Stimulated activated CD8-positive, alpha-beta memory T cell treated with anti-CD3 and anti-CD28 coated beads, Interleukin-2, amount 100 ng/mL, for 48 hours (primary cell): ENCODE measurements at places on chromosomes 2 and 18.

DNA sequence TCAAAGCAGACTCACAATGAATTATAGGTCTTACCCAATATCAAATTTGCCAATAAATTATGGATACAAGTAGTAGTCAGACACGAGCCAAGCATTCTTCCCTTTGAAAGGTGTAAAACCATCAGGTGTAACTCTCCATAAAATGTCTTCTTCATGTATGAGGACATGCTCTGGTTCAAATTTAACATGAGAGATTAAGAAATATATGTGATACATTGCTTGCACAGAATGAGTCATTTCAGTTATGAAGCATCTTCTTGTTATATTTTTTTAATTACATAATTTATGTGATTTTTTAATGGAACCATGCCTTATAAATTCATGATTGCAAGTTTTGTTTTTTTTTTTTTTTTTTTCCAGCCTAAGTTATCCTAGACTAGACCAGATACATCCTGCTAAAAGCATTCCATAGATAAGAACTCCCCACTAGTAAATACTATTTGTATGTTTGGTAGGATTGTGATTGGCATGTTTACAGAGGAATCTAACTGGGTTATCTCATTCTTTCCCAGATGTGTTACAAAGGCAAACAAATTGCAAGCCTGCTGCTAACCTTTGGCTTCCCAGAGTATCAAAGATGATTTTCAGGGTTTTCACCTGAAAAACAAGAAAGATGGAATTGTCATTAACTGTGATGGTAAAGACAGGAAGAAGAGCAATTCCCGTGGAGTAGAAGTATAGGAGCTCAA lies 621.9 kb downstream of the XIRP2 start:
- DNase-seq = no peak

- no peak for DNase-seq
These were observed 144.0 kb downstream of the TNS1 start for GRCh38 chr2:217858519-217859491.

- peak; percentile 79 for DNase-seq
These were observed at the start of gene HDHD2 for GRCh38 chr18:47150029-47150823. Gene HDHD2 (minus strand): TSS chr18:47150500. CDS start chr18:47136439, 14,061 bp downstream.

DNA sequence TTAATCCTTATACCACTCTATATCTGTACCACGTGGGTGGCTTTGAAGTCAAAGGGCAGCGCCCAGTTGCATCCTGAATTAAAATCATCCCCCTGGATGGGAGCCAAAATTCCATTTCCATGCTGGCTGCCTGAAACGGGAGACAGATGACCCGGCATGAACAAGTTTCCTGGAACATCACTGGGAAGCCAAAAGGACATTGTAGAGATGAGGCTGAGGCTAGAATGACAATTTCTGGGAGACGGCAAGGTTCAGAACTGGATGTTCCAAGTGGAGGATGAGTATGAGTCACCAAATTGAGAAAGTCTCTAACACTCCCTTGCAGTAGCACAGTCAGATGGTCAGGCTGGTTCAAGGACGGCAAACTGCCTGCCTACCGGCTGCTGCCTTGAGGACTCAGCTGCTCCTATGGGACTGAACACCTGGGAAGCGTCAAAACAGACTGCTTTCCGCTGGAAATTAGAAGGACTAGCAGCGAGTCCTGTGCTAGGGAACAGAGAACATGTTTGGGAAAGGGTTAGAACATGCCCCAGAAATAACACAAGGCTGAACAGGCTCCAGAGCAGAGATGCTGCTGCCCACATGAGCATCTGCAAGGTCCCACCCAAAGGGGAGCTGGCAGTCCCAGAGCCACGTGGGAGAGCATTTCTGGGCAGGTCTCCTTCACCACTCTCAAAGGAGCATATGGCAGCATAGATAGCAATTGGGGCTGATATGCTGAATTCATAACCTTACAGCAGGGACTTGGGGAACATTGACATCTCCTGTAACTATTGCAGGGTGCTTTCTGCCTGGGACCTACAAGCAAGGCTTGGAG lies 32.0 kb downstream of the YPEL5 start:
- no peak for DNase-seq

- no peak for DNase-seq
These were observed 85.1 kb downstream of the ANTXR1 start for GRCh38 chr2:69097891-69098655.

DNA sequence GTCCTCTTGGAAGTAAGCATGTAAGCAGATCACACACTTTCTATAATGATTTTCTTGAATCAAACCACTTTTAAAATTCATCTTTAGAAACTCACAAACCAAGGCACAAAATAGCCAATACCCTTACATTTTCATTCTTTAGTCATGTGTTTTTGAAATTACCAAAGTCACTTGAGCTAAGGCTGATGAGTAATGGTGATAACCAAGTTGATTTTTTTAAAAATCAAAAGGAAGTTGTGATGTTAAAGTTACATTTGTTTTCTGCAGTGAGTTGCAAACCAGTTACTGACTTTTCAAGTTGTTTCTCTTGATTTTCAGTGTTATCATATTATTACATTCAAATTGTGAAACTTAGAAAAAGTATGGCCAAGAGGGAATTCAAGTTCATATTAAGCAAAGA lies 21.5 kb upstream of the IL18RAP start:
- no peak for DNase-seq

GRCh38 chr2:48424866-48425265 lies 105.1 kb upstream of the STON1 start:
- no peak for DNase-seq

DNA sequence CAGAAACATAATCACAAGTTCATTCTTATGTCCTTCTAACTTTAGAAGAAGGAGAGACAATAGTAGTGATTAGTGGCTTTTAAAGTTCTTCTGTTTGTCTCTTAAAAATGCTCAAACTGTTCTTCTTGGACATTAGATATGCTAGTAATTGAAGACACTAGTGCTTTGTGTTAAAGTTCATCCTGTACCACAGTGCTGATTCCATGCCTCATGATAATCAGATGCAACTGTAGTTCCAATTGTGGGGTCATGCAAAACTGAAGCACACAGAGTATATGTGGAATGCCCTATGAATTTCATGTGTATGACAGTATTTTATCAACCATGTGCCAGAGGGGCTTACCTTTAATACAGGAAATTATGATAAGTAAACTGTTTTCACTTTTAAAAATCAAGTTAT lies 11.4 kb upstream of the KCNJ13 start:
- no peak for DNase-seq

DNA sequence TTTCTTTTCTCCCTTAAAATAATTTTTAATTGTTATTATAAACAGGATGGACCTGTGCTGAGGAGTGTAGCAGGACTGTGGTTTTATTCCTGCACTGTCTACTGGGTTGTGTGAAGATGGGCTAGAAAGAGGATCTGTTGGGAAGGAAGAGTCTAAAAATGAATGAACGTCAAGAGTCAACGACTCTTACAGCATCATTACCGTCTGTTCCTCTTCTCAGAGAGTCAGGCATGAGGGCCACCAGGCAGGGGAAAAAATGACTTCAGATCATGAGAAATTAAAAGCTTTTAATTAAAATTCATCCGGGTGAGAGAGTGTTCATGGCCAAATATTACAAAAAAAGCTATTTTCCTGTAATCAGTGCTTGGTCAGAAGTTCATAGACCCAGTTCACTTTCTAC lies 32.6 kb downstream of the SRSF7 start:
- no peak for DNase-seq

DNA sequence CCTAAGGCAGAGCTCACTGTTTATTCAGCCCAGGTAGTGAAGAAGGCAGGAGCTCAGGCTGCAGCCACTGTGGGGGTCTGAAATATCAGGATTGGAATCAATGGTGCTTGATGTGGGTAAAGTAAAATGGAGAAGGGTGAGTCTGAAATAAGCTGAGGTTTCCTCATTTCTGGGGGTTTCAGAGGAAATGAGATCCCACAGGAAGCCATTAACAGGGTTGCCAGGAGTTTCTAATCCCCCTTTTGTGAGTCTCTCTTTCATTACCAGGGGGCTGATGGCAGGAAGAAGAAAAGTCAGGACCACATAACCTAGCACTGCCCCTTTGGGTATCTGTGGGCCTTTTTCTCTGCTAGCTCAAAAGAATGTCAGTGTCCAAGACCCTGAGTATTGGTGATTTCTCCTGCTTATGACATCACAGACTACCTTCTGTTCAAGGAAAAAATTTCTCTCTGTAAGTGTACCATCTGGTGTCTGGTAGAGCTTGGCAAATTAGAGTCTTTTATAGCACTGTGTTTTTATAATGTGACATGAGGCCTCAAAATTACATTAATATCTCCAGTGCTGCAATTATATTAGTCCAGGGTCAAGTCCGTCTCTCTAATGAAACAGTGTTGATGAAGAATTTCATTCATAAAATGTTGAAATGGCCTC lies 56.0 kb downstream of the LBH start:
- DNase-seq = no peak

- no peak for DNase-seq
These were observed 1310.8 kb upstream of the SLC39A10 start for GRCh38 chr2:194346193-194346592.

DNA sequence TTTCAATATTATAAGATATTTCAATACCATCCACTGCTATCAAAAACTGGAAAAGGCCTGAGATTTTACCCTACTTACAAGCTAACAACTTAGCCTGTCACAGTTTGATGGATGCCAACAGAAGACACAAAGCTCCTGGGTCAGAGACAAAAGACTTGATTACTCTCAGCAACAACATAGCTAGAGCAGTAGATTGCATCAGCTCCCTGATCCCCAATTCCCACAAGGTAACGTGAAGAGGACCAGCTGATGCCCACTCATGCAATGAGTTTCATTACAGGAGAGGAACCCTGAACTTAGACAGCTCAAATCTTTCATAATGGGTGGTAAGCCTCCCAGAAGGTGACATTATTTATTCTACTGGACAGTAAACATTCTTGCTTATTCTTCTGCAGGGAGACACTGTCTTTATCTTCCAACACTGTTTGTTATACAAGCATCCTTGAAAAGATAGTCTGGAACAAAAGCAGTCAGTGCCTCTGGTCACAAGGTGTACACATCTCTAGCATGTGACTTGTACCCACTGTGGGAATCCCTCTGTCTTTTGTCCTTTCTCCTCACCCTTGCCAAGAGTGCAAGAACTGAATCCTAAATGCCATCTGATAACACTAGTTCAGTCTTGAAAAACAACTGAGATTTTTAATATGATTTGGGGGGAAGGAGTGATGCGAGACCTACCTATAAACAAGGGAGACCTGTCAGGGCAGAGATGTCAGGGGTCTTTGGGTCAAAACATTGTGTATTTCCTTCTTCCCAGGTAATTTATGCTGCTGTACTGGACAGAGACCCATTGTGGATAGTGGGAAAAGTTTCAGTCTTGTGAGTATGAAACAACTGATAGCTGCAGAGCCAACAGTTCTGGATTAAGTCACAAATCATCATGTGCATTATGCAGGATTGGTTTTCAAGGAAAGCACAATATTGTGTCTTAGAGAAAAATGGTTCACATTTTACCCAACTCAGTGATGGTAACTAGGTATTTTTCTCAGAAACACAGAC lies 102.4 kb downstream of the AOX1 start:
- DNase-seq = no peak

DNA sequence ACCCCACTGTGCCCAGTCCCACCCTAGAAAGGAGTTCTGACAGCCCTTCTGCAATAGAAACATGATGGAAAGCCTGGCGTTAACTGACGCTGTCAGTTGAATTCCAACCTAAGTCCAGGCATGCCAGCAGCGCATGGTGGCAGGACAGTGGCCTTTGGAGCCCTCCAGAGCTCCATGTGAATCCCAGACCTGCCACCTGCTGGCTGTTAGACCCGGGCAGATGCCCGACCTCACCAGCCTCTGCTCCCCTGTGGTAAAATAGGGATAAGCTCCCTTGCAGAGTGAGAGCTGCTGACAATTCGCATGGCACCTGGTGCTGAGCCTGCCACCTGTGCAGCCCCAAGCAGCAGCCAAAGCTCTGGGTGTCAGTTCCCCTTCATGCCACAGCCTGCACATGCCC lies 138.6 kb downstream of the LOXHD1 start:
- no peak for DNase-seq

DNA sequence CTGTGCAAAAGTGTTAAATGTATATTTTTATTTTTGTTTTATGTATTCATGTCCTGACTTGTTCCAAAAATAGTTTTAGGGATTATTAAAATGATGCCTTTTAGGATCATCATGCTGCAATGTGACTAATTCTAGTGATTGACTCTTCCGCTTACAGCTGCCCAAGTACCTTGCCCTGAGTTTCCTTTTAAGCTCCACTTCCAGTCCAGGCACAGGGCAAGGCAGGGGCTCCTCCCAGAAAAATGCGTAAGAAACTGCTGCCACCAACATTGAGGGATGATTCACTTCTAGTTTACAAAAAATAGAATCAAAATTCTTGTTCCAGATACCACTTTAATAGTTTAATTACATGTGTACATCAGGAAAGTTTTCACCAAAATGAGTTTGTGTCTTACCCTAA lies 116.4 kb downstream of the IRS1 start:
- DNase-seq = no peak

DNA sequence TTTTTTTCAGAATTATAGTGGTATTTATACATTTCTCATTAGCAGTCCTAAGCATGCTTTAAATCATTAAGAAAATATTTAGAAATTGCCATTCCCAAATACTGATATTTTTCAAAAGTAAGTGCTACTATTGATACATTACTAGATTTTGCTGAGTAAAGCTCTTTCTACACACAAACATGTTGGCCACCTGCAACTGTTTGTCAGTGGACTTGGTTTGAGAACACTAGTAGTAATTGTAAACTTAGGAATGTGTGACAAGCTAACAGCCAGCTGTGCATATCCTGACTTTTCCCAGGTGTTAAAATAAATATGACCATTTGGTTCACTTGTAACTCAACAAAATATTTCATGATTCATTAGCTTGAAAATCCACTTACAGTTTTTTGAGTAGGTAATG lies 103.1 kb downstream of the MSTN start:
- no peak for DNase-seq
